ENCODE measurements at places on chromosomes 5 and 9. TPM values are rescaled to one million over a fixed set of nuclear protein-coding genes. Genes with fewer than 3 reads are reported as not detected.

Gene SPARC
- not detected for total RNA-seq

Gene PCDHB14
- total RNA-seq = not detected

Gene PDE8B
- not detected for total RNA-seq

Gene NDFIP1
- total RNA-seq = 47.2 TPM

Gene SLC6A7
- not detected for total RNA-seq

Gene NRG2
- total RNA-seq = not detected

Gene GPR151
- total RNA-seq = not detected

Gene SAPCD2
- 57.0 TPM for total RNA-seq

GRCh38 chr5:16669776-16670175 lies 53.0 kb upstream of the RETREG1 start:
- DNase-seq = no peak

- no peak for DNase-seq
Observed at GRCh38 chr9:88947581-88948573, 43.4 kb upstream of the S1PR3 start.

DNA sequence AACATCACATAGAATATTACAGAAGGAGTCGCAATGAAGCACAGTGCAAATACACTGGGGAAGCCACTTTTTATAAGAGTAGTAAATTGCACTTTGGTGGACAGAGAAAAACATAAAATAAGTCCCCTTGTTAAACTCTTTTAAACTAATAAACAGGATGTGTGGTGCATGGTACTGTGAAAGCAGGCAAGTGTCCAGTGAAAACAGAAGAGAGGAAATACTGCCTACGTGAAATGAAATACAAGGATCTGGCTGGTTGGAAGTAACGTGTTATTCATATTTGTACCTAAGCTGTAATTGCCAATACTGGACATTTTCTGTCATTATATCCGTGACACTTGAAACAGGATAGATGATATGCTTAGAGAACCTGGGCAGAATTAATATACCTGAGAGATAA lies 191.9 kb upstream of the SLC27A6 start:
- DNase-seq = no peak

GRCh38 chr5:36744773-36745589 lies 131.6 kb upstream of the NIPBL start:
- DNase-seq = peak; percentile 32

DNA sequence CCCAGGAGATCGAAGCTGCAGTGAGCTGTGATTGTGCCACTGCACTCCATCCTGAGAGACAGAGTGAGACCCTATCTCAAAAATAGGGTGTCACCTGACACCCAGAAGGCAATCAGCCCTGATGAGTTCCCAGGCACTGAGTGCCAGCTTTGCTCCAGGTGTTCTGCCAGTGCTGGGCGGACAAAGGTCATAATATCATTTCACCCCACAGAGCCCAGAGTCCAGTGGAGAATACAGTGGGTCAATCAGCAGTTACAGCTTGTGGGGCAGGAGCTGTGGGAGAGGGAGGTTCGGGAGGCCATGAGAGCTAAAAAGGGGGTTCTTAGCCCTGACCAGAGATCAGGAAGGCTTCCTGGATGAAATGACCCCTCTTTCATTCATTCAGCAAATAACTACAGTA lies 24.4 kb upstream of the SH3RF2 start:
- DNase-seq = no peak

DNA sequence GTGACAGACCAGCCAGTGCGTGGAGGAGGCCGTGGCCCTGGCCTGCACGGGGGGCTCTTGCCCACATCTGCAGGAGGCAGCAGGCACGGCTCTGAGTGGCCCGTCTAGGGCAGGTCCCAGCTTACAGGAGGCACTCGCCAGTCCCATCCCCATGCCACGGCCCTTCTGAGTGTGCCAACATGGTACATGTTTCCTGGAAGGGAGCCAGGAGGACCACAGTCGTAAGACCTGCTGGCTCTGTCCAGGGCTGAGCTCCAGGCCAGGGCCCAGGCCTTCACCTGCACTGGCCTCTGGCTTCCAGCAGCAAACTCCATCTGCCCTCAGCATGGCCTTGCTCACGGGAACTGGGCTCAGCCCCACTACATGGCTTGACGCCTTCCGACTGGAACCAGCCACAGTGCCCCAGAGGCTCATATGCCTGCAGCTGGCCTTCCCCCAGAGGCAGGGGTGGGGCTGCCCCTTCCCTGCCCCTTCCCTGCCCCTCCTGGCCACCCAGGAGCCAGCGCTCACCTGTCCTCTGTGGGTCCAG lies 3.8 kb downstream of the NKD2 start:
- no peak for DNase-seq

GRCh38 chr5:103010168-103010567 lies 109.8 kb downstream of the GIN1 start:
- no peak for DNase-seq

DNA sequence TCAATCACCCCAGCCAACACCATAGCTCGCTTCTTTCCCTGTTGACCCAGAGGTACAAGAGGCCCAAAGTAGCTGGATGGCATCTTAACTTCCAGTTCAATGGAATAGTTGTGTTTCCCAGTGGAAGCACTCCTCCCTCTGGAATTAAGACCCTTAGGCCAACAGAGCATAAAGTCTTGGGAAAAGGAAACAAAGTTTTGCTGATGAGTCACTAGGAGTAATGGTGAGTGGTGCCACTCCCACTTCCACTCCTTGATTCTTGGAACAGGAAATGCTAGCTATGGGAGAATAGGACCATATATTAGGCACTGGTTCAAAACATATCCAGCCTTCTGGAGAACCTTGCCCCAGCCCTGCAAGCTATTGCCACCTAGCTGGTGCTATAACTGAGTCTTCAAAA lies 44.7 kb upstream of the LMX1B start:
- no peak for DNase-seq

GRCh38 chr5:13488254-13488931 lies 456.1 kb downstream of the DNAH5 start:
- no peak for DNase-seq

- DNase-seq = no peak
Observed at GRCh38 chr9:28264368-28264767, 691.1 kb upstream of the C9orf72 start.

- no peak for DNase-seq
Observed at GRCh38 chr9:123550012-123550411, 194.0 kb downstream of the CRB2 start.
